ENCODE measurements at places on chromosomes 12 and 14.

GRCh38 chr12:131082290-131083194 is 128.8 kb downstream of the ADGRD1 start:
- DNase-seq: no peak

- no peak for DNase-seq
Measured at GRCh38 chr12:106672314-106673025, 89.7 kb downstream of the RFX4 start.

DNA sequence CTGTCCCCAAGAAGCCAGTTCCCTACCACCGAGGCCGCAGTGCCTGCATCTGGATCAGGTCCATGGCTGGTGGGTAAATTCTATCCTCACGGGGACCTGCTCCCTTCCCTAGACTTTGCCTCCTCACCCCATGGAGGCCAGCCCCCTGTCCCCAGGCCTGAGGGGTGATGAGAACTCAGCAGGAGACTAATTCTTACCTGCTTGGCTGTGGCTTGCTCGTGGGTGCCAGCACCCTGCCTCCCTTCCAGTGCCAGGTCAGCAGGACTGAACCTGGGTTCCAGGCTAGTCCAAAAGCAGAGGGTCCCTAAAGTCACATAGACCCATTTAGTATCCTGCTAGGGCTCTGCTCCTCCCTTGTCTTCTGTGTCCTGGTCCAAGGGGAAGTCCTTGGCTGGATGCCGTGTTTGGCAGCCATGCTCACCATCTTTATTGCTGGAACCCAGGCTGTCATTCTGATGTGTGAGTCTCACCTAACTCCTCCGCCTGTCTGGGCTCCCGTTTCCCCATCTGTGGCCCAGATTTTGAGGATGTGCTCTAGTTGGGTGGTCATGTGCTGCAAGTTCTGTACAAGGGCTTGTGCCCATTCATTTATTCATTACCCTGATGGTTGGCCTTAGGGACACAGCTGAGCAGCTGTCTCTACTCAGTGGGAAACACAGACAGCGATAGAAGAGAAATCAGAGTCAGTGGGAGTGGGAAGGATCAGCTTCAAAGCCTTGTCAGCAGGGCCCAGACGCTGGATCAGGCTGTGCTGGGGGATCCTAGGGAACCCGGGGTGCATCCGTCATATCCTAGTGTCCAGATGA is 949 bp downstream of the PLBD2 start:
- DNase-seq: no peak

DNA sequence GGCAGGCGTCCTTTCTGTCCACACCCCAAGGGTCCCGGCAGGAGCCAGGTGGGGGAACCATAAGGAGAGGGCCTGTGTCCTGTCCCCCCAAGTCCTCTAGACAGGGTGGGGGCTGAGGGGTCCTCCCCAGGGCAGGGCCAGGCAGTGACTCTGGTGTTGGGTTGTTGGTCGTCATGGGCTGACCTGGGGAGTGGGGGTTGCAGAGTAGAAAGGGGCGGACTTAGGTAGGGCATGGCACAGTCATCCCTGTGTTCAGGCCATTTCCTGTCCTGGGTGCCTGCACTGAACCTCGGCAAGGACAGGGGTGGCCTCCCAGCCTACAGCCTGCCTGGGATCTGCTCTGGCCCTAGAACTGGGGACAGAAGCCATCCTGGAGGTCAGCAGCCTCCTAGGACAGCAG is 356.2 kb downstream of the TMEM121 start:
- no peak for DNase-seq

DNA sequence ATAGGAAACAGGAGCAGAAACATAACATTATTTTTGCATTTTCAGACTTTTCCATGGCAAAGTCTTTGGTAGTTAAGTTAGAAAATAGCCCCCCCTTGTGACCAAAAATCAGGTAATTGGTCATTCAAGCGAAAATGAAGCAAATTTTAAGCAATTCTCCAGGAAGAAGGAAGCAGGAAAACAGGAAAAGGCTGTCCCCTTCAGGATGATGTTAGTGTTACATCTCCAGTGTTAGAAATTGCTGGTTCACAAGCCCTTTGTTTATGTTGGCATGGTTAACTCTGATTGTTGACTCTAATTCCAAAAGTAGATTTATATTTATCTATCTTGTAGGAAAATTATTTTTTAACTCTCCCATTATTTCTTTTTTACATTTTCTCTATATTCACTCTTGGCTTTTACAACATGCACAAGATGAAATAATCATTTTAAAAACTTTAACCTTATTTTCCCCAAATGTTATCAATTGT is 18.8 kb upstream of the GAS2L3 start:
- peak; percentile 43 for DNase-seq

- DNase-seq: no peak
Measured at GRCh38 chr14:21026988-21027315, 2.1 kb upstream of the NDRG2 start.

GRCh38 chr12:75938189-75938588 is 93.4 kb downstream of the PHLDA1 start:
- no peak for DNase-seq

DNA sequence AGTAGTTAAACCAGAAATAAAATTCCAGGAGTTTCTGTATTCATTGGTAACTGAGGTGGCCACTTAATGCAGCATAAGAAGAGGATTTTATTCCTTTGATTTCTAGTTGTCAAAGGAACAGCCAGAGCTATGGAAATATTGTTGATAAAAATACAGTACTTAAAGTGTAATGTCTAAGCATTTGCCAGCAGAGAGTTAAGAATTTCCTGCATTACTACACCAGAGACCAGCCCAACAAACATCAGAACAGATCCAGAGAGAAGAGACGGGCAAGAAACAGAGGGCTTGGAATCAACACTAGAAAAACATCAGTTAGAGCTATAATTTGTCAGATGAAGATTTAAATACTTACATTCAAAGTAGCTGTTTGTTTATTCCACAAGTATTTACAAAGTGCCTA is 77.9 kb downstream of the ST8SIA1 start:
- no peak for DNase-seq

DNA sequence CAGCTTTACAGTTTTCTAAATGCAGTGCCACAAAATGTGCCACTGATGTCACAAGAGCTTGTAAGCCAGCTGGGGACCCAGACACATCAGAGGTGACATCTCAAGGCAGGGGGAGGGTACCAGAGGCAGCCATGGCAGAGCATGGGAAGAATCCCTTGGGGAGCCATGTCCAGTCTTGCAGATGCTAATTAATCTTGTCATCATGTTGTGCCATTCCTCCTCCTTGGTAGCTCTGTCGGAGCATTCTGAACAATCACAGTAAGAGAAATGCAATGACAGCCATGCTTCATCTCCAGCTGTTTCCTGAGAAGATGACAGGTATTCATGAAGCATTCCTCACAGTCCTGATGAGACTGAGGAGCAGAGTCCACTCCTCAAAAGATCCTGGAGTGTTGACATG is 287.9 kb downstream of the RPAP3 start:
- no peak for DNase-seq

DNA sequence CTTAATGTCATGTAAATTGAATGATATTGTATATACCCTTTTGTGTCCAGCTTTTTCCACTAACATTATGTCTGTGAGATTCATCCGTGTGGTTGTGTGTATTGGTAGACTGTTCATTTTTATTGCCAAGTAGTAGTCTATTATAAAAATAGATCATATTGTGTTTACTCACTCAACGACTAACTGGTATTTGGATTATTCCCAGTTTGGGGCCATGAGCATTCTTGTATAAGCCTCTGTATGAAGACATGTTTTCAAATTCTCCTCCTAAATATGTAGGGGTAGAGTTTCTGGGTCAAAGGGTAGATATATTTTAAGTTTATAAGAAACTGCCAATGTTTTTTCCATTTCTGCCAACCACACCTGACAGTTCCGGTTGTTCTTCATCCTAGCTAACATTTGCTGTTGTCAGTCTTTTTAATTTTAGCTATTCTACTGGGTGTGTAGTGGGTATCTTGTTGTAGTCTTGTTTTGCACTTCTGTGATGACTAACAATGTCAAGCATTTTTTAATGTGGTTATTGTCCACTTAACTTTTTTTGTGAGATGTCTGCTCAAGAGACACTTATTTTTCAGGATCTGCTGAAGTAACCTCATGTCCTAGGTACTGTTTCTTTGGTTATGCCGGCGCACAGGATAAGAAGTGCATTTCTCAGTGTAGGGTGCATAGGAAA is 93.2 kb downstream of the DACT1 start:
- no peak for DNase-seq

- DNase-seq: peak; percentile 21
Measured at GRCh38 chr14:69879175-69880043, at the start of gene SMOC1. SMOC1 (plus strand) TSS chr14:69879416; CDS start chr14:69879679, 263 bp downstream.

DNA sequence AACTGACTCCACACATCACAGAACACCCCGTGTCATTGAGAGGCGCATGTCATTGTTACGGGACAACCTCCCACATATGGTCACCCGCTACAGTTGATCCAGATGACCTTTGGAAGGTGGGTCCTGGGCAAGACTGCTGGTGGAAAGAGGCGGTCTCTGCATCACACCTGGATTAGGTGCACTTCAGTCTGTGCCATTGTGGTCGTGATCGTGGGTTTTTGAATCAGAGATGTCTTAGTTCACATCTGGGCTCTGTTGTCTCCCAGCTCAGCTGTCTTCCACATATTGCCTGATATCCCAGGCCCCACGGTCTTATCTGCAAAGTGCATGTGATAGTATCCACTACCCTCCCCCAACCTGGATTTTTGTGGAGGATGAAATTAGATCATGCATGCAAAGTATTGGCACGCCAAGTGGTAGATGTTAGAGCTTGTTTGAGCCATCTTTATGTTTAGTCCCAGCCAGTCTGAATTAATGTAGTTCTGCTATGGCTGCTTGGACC is 208.7 kb upstream of the FOXN3 start:
- no peak for DNase-seq

GRCh38 chr12:15546102-15546701 is 223.9 kb downstream of the PTPRO start:
- DNase-seq: no peak

GRCh38 chr14:49975276-49975675 is 82.4 kb downstream of the ARF6 start:
- no peak for DNase-seq

- DNase-seq: no peak
Measured at GRCh38 chr14:91330856-91331255, 86.4 kb upstream of the GPR68 start.

- no peak for DNase-seq
Measured at GRCh38 chr12:42326541-42327226, 717 bp downstream of the PPHLN1 start.

DNA sequence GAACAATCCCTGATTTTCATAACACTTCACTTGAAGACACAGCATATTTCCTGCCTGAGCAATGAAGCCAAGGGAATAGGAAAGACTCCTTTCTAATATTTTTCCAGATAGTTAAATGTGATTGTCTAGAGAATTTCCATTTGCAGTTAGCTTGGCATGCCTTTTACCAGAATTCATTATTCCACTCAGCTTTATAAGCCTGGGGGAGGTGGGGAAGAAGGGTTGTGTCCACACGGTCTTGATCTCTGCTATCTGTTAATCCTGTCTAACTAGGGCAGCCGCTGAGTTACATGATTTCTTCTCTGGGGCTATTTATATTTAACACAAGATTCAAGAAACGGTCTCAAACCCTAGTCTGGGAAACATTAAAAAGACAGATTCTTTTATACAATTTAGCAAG is 146.6 kb upstream of the FSCB start:
- DNase-seq: no peak

DNA sequence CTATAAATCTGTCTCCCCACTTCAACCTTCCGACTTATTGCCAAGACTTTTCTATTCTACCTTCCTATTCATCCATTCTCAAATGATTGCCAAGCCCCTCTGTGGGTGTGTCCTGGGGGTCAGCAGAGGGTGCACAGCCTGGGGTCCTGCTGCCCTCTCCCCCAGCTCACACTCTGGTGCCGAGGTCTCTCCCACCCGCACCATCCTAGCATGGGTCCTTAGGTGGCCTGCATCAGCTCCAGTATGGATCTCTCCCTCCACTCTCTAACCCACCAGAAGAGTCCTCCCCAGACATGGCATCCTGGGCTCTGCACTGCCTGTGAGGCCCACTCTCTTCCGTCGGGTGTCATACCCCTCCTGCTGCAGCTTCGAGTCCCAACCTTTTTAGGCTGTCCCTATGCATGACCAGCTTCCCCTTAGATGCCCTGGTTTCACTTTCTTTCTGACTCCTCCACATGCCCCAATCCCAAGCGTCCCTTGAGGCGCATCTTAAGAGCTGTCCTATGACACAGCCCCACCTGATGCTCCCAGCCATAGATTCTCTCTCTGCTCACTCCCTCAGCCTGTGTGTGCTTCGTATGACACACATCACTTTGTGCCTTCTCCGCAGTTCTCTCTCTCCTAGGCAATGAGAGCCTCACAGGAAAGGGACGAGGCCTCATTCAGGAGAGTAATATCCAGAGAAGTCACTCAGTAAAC is 43.9 kb downstream of the GIT2 start:
- DNase-seq: no peak

- no peak for DNase-seq
Measured at GRCh38 chr12:43758247-43758727, 303 bp downstream of the PUS7L start.

DNA sequence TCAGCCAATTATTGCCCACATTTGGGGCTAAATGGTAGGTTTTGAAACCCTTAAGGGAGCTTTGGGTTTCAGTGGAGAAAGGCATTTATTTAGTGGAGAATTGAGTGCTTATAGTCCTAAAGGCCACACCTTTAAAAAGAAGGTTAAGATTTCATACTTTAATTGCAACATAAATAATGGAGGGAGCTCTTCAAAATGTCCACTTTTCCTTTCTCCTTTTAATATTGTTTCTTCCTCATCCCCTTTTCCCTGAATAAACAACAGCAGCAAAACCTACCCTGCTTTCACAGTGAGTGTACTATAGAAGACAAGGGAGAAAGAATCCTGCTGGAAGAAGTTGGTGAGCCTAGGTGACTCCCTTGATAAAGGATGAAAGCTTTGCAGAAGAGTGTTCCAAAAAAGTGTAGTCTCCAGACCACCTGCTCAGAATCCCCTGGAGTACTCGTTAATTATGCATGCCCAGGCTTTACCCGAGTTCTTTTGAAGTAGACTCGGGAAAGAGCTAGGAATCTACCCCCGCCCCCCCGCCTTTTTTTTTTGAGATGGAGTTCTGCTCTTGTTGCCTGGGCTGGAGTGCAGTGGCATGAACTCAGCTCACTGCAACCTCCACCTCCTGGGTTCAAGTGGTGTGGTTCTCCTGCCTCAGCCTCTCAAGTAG is 11.5 kb upstream of the EID3 start:
- no peak for DNase-seq

- no peak for DNase-seq
Measured at GRCh38 chr12:122872815-122873361, 23.0 kb downstream of the VPS37B start.

DNA sequence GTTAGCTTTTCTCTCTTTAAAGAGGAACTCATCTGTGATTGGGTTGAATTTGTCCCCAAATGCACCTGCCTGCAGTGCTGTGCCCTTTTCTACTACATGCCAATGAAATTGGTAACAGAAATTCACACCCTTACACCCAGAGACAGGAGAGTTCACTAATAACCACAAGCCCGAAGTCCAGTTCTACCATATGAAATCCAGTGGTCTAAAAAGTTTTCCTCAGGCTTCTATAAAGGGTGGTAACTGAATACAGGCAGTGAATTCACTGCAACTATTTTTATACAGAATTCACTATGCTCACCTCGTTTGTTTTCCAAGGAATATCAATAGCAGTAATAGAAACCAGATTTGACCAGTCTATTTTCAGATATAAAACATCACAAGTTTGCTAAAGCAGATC is 31.5 kb upstream of the SOS2 start:
- DNase-seq: no peak
